ENCODE measurements at places on chromosomes 3 and 15.

- no peak for DNase-seq
Observed at GRCh38 chr3:39101022-39101689, 6.3 kb downstream of the GORASP1 start.

DNA sequence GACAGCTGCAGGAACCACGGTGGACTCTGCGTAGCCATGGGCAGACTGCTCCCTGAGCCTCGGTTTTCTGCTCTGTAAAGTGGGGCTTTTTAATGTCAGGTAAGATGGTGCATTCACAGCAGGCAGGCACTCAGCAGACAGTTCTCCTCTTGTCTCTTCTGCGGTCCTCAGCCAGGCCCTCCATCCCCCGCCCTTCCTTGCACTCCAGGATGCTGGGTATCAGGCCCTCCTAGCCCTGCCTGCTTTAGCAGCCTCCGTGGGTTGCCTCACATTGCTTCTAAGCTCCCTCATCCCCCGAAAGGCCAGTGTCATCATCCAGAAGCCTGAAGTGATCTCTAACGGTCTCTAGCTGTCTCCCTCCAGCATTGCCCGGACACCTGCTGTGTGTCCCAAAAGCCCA, 115.7 kb downstream of the WNT7A start:
- no peak for DNase-seq

DNA sequence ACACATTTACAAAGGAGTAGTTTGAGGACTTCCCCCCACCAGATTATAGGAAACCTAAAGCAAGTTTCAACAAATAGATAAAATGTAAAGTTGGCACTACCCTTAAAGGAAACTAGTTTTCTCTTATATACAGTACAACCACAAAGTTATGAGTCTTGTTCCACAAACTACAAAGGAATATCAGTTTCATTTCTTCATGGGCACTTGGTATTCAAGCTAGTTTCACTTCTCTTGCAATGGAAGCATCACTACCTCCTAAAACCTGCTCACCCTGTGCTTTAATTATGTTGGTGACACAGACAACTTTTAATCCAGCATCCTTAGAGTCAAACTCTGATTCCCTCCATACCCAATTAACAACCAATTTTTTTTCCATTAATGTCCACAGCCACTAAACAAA, 707.0 kb downstream of the ROBO2 start:
- no peak for DNase-seq

DNA sequence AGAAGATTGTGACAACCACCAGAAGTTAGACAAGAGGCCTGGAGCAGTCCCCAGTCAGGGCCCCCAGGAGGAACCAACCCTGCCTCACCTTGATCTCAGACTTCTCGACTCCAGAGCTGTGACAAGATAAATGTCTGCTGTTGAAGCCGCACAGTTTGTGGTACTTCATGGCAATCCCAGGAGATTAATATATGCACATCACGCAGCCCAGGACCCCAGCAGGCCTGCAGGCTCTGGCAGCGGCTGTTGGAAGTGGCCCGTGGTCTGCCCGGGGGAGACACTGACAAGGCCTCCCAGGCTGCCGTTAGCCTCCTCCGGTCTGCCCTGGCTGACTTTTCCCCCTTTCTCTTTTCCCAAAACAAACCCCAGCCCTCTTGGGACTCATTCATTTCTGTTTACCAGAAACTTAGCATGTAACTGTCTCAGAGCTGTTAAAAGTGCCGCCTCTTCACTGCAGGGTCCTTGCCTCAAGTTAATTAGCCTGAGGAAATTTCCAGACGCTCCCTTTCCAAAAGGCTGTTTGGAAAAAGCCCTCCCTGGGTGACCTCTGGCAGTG, 183.5 kb upstream of the LYSMD4 start:
- DNase-seq = no peak

DNA sequence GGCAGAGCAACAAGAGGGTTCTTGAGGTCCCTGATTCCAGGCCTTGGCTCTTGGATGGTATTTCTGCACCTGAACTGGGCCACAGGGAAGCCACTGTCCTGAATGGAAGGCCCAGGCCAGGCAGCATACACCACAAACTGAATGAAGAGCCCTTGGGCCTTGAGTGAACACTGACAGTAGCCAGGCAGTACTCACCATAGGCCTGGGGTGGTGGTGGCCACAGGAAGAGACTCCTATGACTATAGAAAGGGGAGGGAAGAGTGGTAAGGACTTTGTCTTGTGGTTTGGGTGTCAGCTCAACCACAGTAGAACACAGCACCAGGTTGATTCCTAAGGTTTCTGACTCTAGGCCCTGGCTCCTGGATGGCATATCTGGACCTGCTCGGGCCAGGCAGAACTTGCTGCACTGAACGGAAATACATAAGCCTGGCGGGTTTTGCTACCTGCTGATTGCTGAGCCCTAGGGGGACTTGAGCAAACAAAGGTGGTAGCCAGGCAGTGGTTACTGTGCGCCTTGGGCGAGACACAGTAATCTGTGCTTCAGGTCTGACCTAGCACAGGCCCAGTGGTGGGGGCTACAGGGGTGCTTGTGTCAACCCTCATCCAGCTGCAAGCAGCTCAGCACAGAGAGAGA, 241.4 kb downstream of the ISL2 start:
- DNase-seq = no peak
